Fibroblast of pulmonary artery (primary cell): ENCODE measurements at places on chromosomes 12 and 14.

- DNase-seq: peak; percentile 22
Measured at GRCh38 chr14:71013551-71014192, 106.4 kb downstream of the PCNX1 start.

GRCh38 chr12:81758421-81759189 lies 545 bp downstream of the PPFIA2 start:
- peak; percentile 27 for DNase-seq

GRCh38 chr14:75315144-75315543 lies 36.5 kb downstream of the FOS start:
- peak; percentile 85 for DNase-seq

DNA sequence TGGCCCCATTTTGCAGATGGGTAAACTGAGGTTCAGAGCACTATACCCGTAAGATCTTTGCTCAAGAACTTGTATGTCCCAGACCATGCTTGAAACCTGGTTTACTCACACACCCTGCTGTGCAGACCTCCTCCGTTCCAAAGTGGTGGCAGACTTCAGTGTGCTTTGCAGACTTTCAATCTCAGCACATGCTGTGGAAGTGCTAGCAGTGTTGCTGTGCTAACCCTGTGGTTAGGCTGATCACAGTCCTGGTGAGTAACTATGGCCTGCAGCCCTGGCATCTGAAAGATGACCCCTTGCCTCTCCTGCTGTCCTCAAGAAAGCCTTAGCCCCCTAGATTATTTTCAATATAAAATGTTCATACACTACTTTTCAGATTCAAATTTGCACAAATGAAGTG lies 450.6 kb downstream of the DPF3 start:
- no peak for DNase-seq

DNA sequence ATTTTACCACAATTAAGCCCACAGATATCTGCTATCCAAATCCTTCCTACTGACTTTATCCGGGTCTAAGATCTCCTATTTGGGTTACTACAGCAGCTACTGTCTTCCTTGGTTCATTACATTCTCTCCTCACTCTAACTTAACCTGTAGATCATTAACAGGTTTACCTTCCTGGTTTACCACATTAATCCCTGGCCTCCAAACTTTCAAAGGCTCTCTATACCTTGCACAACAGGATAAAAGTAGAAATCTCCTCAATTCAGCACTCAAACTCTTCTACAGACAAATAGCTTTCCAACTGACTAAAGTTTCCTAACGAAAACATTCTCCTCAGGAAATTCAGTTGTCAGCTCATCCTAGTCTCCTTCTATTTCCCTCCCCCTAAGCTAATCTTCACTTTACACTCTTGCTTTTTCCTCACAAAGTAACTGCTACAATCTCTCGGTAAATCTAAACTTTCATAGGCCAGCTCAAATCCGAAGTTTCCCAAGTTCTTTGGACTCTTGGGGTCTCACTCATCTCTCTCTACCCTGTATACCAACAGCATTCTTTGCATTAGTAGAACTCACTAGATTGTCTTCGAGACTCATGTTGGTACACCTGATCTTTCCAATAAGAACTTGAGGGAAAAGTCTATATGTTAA lies 2.7 kb downstream of the BTBD7 start:
- DNase-seq: no peak

DNA sequence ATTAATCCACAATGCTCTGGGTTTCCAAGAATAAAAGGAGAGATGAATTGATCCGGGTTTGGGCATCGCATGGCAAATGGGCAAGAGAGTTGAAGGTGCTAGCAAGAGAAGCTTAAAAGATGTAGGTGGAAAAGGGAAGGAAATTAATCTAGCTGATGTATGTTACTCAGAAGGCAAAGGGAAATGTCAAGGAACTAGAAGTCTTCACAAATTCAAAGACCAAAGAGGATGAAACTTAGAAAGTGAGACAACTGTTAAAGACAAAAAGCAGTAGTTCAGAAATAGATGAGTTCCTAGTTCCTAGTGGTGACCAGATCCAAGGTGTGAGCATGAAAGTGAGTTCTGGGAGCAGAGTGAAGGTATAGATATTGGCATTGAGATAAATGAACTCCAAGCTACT lies 228.3 kb downstream of the SEC23A start:
- no peak for DNase-seq

- no peak for DNase-seq
Measured at GRCh38 chr14:38794677-38795076, 308.4 kb downstream of the SEC23A start.

GRCh38 chr12:74900232-74900631 lies 309.4 kb downstream of the KCNC2 start:
- DNase-seq: no peak

DNA sequence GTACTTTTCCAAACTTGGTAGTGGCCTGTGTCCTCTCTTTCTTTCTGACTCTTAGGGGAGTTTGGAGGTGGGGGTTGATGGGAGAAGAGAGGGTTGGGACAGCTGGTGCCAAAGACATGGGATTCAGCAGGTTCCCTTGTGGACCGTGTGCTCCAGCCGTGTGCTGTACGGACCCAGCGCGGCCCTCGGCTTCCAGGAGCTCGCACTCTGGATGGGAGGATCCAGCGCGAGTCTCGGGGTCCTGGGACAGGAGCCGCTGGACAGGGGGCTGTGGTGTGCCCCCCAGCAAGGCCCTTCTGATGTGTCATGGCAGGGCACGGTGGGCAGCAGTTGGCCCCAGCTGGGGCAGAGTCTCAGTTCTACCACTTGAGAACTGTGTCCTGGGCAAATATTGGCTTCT lies 45.0 kb upstream of the TSPAN9 start:
- no peak for DNase-seq

GRCh38 chr14:104094709-104095425 lies 9.4 kb downstream of the ASPG start:
- peak; percentile 46 for DNase-seq

DNA sequence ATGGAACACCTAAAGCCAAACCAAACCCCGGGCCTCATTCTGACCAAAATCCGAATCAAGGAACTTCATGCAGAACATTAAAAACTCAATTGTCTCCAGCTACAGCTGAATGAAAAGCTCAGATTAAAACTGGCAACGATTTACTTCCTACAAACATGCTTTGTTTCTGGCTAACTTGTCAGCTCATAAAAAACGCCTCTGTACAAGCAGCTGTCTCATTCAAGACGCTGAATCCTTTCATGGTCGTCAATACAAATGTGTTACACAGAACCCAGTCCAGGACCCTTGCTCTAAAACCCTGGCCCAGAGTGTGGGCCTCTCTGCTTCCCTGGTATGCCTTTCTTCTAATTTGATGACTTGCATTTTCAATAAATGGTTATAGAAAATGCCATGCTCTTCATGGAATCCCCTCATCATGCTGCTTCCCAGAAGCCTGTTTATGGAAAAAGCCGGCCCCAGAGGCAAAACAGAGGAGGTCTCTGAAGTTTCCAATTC lies 183.1 kb downstream of the PHLDA1 start:
- no peak for DNase-seq
